Sigmoid colon (tissue), 7 donors: ENCODE measurements at places on chromosomes 3 and 15. TPM values are rescaled to one million over a fixed set of nuclear protein-coding genes. Genes with fewer than 3 reads are reported as not detected.

DLL4 gene
- 5.0 TPM for total RNA-seq

GP5 gene
- total RNA-seq: 0.14 TPM

GRCh38 chr3:14633819-14634424, 17.6 kb upstream of the CCDC174 start:
- H3K4me3 ChIP-seq: no peak overlapping the region
- no peak overlapping the region for H3K27ac ChIP-seq
- DNase-seq: no peak
- no peaks in the 10 kb centered on the region for H3K36me3 ChIP-seq
- H3K4me1 ChIP-seq: no peaks in the 10 kb centered on the region

IL20RB gene
- 0.54 TPM for total RNA-seq

GRCh38 chr3:80785475-80785874, 976.0 kb downstream of the GBE1 start:
- H3K4me3 ChIP-seq: no peak overlapping the region
- H3K27ac ChIP-seq: no peak overlapping the region
- no peaks in the 10 kb centered on the region for H3K4me1 ChIP-seq
- DNase-seq: no peak
- no peaks in the 10 kb centered on the region for H3K27me3 ChIP-seq

SCG5 gene
- 4.1 TPM for total RNA-seq

DNA sequence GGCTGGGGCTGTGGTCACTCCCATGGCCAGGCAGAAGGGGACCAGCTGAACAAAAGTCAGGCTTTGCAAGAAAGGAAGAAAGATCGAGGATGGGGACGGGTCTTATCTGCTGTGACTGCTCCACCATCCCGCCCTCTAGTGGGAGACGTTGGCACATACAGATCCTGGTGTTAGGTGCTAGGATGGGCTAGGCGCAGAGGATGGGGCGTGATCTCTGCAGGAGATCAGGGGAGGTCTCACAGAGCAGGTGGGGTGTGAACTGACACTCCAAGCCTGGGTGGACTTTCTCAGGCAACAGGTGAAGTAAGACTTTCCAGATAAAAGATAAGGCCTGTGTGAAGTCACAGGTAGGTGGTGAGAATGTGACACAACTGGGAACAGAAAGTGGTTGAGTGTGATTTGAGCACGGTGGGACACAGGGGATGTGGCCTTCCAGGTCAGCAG, 141.9 kb upstream of the SMAD3 start:
- no peak overlapping the region for H3K4me3 ChIP-seq
- no peaks in the 10 kb centered on the region for H3K36me3 ChIP-seq
- H3K27me3 ChIP-seq: no peaks in the 10 kb centered on the region
- peaks cover 14% of the 10 kb centered on the region for H3K4me1 ChIP-seq
- DNase-seq: peak; percentile 46

- H3K36me3 ChIP-seq: no peaks in the 10 kb centered on the region
- H3K4me3 ChIP-seq: no peak overlapping the region
- no peak for DNase-seq
- peaks cover 48% of the 10 kb centered on the region for H3K4me1 ChIP-seq
- no peaks in the 10 kb centered on the region for H3K27me3 ChIP-seq
- H3K27ac ChIP-seq: peak overlapping the region; percentile 93
Observed at GRCh38 chr3:71132995-71133730, 450.4 kb downstream of the FOXP1 start.

GRCh38 chr3:52185311-52185710, 12.6 kb upstream of the ALAS1 start:
- H3K27ac ChIP-seq: no peak overlapping the region
- no peaks in the 10 kb centered on the region for H3K36me3 ChIP-seq
- no peak for DNase-seq
- H3K4me3 ChIP-seq: no peak overlapping the region

GRCh38 chr3:16671690-16672089, 66.5 kb upstream of the DAZL start:
- no peak overlapping the region for H3K27ac ChIP-seq
- DNase-seq: no peak
- no peaks in the 10 kb centered on the region for H3K36me3 ChIP-seq

DNA sequence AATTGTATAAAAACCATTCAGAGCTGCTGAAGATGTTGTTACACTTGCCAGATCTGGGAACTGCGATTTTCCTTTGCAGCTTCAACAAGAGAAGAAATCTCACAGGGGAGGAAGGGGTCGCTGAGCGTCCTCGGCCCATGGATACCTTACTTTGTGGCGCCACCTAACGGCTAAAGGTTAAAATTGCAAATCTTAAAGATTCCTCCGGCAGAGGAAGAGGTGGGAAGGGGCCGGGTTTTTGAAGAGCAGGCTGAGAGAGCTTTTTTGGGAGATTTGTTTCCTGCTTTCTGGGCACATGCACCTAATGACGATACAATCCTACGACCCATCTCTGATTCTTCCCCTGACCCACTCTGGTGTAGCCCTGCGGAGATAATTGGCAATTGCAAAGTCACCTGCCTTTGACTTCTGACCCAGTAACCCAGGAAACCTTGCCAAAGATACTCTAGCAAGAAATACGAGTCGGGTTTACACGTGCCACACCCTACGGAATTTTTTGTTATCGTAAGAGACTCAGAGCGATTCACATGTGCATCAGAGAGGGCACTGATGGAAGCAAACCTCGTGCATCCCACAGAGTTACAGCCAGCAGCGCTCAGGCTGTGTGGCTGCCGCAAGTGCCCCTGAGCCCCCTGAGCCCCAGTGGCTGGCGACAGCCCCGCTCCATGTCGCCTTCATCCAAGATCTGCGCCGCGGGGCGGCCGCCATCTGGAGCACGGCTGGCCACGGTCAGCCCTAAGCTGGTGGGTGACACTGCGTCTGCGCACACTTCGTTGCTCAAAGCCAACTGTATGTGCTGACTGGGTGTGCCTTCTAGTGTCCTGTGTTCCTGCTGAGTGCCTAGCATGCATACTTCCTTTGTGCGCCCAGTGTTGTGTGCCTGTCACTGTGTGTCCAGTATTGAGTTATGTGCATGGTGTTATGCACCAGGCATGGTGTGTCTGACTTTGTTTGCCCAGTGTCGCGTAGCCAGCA, 55.2 kb upstream of the CHRNA7 start:
- H3K4me3 ChIP-seq: no peak overlapping the region
- H3K27me3 ChIP-seq: no peaks in the 10 kb centered on the region
- DNase-seq: no peak
- H3K4me1 ChIP-seq: peaks cover 10% of the 10 kb centered on the region

DNA sequence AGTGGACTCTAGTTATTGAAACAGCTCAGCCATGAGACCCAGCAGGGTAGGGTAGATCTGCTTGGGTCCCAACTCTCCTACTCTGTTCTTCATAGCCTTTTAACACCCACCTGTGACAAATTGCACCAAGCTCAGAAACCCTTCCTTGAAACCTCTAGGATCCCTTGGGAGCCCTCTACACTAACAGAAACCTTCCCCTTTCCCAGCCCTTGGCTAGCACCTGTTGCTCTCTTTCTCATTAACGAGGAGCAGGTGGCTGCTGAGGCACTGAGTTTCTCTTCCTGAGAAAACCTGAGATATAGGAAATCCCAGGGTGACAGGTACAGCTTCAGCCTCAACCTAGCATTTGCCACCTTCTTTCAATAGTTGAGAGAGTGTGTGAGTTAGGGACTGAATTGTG, 88.3 kb upstream of the CLSTN2 start:
- H3K36me3 ChIP-seq: no peaks in the 10 kb centered on the region
- no peak overlapping the region for H3K4me3 ChIP-seq
- H3K27me3 ChIP-seq: no peaks in the 10 kb centered on the region
- H3K4me1 ChIP-seq: no peaks in the 10 kb centered on the region

SERPINI2 gene
- not detected for total RNA-seq

GRCh38 chr3:188160751-188161150, 6.8 kb downstream of the LPP start:
- no peak overlapping the region for H3K4me3 ChIP-seq
- H3K27ac ChIP-seq: peak overlapping the region; percentile 99
- no peak for DNase-seq
- H3K27me3 ChIP-seq: no peaks in the 10 kb centered on the region
